ENCODE measurements at places on chromosomes 7 and 10.

- DNase-seq, result no peak
Observed at GRCh38 chr10:88541116-88541626, 41.9 kb downstream of the RNLS start.

- DNase-seq, result no peak
Observed at GRCh38 chr10:5528989-5529701, 4.4 kb downstream of the CALML3 start.

DNA sequence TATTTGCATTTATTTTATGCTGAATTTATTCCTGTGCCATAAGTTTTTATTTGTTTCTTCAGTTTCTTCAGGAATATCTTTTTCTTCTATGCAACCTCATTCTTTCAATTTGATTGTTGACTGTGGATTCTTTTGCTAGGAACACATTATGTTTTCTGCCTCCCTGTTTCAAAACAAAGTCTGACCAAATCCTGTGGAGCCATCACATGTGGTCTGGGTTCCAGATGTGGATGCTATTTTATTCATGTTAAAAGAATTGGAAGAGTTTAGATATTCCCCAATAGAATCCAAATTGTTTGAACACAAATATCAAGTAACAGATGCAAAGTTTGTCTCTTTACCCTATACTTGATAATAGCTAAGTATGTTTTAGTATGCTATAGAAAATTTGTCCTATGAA is 56.8 kb upstream of the LRRC17 start:
- no peak for DNase-seq

GRCh38 chr7:134690016-134690415 is 43.4 kb downstream of the BPGM start:
- no peak for DNase-seq

- DNase-seq, result no peak
Observed at GRCh38 chr10:71643904-71644303, 75.7 kb downstream of the C10orf105 start.

- DNase-seq, result no peak
Observed at GRCh38 chr10:64760371-64760770, 1239.2 kb downstream of the REEP3 start.

DNA sequence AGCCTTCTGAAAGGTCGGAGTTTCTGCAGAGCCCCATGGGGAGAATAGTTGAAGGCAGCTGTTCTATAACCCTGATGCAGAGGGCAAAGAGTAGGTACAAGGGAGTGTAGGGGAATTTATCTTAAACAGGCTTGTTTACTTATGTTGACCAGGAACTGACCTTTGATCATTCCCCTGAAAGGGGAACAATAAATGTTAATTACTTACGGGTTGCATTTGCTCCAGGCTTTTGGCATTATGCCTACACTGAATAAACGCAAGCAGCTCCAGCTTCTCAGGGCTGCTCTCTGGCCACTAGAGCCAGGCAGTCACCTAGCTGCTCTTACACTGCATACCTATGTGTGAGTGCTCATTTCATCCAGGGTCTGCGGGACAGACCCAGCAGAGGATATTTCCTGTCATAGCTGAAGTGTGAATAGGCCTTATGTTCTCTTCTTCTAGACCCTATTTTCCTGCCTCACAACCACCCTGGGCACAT is 26.9 kb upstream of the ABCA13 start:
- no peak for DNase-seq

GRCh38 chr7:121494516-121494915 is 98.4 kb upstream of the FAM3C start:
- DNase-seq, result no peak

DNA sequence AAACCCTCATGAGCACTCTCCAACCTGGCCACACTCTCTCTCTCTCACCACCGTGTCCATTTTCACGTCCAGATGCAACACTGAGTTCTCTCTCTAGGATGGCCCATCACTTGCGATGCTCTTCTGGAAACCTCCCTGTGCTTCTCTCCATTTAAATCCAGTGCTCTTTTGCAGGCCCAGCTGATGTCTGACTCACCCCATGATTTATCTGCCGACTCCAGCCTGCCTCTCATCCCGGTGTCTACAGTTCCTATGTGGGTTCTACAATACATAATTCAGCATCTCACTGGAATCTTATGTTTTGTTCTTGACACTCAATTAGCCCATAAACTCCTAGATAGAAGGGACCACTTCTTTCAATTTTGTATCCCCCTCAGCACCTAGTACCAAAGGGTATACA is 5.0 kb downstream of the TPK1 start:
- no peak for DNase-seq

- no peak for DNase-seq
Observed at GRCh38 chr7:134444961-134445315, 14.0 kb downstream of the AKR1B1 start.

- no peak for DNase-seq
Observed at GRCh38 chr10:52269233-52269632, 44.8 kb upstream of the DKK1 start.

DNA sequence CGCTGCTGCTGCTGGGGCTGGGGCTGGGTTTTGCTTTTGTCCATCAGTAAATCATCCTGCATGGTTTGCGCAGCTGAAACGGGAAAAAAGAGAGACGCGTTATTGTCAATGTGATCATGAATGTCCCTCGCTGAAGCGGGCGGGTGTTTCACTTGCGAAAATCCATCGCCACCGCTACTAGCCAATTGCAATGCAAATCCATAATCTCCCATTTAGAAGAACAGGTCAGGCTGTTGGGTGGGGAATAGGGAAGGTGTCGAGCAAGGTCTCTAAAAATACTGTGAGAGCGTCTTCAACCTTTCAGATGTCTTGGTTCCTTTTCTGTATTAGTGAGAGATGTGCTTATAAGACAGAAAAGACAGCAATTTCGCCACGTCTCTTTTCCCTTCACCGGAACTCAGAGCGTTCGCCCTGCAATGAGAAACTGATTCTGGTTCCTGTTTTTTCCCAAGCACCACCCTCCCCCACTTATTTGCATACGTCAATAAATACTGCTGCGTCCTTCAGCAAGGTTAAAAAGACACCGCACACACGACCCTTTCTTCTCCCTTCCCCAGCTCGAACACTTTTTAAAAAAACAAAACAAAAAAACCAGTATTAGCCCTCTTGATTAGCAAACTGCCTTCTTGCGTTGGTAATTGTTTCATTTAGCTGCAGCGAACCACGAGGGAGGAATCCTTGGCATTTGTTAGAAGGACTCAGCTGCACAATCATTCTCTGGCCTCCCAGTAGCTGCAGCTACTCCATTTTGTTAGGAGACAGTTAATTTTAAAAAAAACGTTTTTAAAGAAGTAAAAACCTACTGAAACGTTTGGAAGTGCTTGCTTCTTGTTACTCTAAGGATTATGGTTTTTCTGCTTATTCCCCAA is 50.4 kb downstream of the CPEB3 start:
- peak; percentile 30 for DNase-seq

- DNase-seq, result peak; percentile 54
Observed at GRCh38 chr10:132306864-132307751, 642 bp downstream of the STK32C start.

GRCh38 chr10:65496541-65496940 is 1429.3 kb upstream of the LRRTM3 start:
- DNase-seq, result no peak

- DNase-seq, result no peak
Observed at GRCh38 chr10:111648046-111648445, 535.5 kb downstream of the GPAM start.

DNA sequence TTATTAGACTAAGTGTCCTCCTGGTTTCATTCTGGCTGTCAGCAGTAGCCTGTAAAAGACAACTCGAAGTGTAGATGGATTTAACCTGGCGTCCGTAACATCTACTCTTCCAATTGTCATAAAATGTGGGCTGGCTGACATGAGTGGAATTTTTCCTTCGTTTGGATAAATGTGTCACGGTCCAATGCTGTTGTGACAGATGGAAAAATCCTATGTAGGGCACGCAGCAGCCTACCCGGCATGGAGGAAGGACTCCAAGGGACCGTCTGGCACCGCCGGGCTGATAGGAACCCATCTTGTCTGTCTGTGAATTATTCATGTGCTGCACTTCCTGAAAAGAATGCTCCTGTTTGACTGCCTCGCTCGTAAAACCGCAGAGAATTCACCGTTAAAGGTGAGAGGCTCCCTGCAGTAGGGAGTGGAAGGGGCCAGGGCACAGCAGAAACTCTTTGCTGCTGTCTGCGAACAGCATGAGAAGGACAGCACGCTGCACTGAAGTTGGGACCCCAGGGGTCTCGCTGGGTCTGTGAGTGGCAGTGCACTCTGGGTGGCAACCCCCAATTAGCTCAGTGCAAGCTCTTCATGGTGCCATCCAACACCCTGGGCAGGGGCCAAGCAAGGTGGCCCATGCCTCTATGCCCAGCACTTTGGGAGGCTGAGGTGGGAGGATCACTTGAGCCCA is 1.6 kb upstream of the ORAI2 start:
- peak; percentile 63 for DNase-seq

DNA sequence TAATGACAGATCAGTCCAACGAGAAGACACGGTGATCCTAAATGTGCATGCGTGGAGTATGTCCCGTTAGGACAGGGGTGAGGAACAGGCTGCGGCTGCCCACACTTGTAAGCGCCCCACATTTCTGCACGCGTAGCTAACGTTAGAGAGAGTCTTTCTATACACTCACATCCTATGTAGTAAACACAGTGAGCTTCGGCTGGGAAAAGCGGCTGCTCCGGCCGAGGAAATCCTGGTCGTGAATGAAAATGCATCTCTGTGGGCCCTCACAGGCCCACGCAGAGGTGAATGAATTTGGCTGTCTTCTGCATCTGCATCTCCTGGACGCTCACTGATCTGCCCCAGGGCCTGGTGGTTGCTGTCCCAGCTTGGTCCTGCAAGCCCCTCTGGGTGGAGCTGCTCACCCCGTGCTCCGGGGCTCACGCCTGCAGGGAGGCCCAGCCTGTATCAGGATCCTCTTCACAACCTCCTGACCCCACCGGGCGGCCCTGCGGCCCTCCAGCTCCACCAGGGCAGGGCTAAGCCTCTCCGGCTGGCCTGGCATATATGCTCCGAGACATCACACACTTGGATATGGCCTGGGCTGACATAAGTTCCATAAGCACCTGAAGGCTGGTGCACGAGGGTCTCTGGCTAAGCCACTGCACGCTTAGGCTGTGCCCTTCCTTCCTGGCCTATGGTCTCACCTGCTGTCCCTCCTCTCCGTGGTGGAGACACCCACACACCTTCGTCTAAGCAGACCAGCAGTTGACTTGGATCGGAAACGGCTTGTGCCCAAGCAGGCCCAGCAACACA is 117.9 kb upstream of the DIP2C start:
- no peak for DNase-seq

- no peak for DNase-seq
Observed at GRCh38 chr7:47990592-47990991, 11.2 kb upstream of the HUS1 start.

GRCh38 chr7:1865571-1866255 is 195.6 kb downstream of the ELFN1 start:
- DNase-seq, result no peak

GRCh38 chr7:24773646-24774045 is 16.4 kb upstream of the GSDME start:
- DNase-seq, result no peak

DNA sequence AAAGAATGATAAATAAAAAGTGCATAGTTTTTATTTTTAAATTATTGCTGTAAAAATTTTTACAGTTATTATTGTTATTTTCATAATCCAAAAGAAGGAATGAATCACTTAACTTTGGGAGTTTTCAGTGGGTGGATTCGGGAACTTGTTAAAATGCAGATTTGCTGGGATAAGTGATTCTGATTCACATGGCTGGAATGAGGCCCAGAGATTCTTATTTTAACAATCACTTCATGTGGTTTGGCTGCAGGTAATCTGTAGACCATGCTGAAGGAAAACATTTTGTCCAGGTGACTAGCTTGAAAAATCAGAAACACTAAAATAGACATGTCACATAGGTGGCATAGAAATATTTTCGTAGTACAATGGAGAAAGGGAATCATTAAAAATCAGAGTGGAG is 13.9 kb downstream of the CROT start:
- DNase-seq, result no peak

Data from activated CD4-positive, alpha-beta T cell treated with anti-CD3 and anti-CD28 coated beads for 4 hours (primary cell).